ACHN (cell line): ENCODE measurements at places on chromosomes 7 and 10.

DNA sequence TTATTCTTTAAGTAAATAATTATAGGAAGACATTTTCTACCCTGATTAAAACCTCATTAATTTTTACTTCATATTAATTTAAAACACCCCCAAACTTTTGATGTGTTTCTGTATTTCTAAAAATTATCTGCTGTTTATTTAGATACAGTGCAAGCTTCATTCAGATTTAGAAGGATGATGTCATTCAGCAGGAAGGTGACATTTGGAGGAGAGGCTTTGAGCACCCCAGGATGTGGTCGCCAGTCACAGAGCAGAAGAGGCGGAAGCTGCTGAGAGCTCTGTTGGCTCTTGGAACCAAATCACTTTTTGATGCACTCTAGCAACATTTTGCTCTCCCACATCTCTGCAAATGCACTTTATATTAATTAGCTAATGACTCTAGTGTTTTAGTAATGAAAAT is 233.9 kb upstream of the CACNA2D1 start:
- DNase-seq = no peak

DNA sequence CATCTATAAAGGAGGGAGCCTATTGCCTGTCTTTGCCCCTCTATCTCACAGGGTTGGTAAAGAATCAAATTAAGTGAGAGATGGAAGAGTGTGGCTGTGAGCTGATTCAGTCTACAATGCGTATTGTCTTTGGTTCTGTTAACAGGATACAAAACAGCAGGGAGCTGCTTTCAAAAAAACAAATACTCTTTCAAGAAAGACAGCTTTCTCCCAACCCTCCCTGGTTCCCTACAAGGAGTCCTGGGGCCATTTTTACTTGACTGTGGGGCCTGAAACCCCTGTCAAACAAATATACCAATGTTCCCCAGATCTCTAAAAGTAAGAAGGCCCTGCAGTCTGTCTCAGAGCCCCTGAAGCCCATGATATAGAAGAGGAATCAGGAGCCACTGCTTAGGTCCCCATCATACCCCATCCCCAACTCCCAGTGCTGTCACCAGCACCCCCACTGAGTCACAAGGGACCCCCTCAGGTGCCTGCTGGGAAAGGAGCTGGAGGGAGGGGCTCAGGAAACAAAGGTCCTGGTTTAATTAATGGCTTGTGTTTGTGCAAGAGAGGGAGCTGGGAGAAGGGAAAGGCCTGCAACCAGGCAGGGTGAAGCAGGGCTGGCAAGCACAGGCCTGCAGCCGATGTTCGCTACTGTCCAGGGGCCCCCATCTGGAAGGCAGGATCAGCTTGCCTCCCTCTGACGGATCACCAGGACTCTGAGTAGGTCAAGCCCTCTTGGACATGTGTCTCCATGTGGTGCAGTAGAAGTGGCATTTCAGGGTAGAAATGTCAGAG is 182.0 kb upstream of the GHITM start:
- no peak for DNase-seq

- DNase-seq = no peak
Measured at GRCh38 chr7:157394246-157395191, 57.7 kb downstream of the DNAJB6 start.

DNA sequence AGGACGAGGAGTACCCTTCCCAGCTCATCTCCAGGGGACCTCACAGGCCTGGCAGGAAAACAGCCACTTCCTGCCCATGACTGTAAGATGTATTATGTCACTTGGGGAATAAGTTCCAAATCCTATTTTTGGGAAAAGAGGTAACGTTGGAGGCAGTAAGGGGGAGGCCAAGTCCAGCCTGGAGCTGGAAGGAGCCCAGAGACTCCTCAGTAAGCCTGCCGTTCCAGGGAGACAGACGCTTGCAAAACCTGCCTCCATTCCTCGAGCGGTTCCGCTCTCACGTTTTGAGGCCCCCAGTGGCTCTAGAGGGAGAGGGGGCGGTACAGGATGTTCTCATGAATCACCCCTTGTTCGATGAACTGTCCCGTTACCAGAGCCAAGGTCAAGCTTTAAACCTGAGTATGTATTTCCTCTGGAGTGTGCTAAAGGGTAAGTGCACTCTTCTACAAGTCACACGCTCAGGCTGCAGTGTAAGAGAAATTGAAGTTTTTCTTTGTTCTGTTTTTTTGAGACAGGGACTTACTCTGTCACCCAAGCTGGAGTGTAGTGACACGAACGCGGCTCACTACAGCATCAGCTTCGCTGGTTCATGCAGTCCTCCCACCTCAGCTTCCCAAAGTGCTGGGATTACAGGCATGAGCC is 45.5 kb upstream of the CYTH3 start:
- peak; percentile 64 for DNase-seq

DNA sequence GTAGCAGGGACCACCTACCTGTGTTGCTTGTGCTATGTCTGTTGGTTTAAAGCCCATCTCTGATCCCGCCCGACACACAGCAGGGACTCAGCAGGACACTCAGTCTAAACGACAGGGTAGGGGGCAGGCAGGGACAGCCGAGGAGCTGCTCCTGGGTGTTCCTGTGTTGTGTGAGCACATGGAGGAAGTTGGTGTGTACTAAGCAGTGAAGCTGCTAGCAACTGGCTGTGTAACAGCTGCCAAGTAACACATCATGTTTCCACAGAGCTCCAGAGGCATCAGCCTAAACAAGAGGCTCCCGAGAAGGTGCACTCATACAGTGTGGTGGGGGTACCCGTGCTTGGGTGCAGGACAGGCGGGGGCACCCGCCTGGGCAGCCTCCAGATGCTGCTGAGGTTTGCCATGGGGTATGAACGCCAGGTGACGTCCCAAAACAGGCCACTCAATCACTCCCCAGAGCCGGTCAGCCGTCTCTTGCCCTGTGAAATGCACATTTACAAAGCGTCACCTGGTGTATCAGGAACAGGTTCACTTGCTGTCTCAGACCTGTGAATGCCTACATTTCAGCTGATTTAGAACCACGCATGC is 59.6 kb downstream of the PTPRN2 start:
- no peak for DNase-seq

DNA sequence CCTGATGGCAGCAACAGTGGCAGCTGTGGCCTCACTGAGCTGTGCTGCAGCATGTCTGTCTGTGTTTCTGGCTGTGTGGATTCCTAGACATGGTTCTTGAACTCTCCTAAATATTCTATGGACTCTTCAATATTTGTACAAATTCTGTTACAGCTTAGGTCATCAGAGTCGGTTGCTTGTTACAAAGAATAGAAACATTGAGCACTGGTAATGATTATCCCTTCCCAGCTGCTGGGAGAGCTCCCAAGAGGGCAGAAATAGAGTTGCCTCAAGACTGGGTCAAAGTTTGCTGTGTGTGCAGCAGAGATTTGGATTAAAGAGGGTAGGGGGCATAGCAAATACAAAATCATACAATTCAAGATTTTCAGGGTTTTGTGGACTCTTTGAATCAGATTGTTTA is 337.1 kb upstream of the AKR1E2 start:
- DNase-seq = no peak

DNA sequence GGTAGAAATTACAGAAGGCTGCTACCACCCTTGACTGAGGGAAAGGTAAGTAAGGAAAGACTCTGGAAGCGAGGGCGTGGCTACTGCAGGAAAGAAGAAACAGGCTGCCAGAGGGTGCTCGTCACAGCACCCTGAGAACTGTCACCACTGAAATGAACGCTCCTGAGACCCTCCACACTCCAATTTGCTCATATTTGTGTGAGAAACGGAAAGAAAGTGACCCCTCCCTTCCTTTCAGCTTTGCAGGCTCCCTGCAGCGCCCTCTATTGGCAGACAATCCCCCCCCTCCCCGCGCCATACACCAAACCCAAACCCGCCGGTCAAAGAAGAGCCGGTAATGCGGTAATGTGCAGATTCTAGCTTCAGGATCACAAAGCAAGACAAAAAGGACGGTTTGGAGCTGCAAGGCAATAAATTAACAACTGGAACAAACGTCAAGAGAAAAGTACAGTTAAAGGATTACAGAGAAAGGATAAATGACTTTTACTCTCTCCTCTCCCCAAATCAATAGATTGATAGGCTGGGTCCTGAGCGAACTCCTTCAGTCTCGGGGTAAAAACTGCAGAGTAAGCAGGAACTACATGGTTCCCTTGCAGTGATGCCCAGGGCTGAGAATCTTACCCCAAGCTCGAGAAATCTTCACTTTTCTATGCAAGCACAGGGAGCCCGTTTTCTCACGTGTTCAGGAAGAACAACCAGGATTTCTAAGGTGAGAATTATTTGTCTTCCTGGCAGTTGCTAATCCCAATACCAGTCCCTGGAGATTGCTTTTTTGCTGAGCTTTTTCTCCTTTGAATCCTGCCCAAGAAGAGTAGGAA is 47.6 kb downstream of the STEAP1B start:
- DNase-seq = peak; percentile 67

- DNase-seq = no peak
Measured at GRCh38 chr10:14578060-14578952, 196.4 kb downstream of the FAM107B start.

GRCh38 chr10:120327675-120328074 is 129.4 kb upstream of the PLPP4 start:
- no peak for DNase-seq

DNA sequence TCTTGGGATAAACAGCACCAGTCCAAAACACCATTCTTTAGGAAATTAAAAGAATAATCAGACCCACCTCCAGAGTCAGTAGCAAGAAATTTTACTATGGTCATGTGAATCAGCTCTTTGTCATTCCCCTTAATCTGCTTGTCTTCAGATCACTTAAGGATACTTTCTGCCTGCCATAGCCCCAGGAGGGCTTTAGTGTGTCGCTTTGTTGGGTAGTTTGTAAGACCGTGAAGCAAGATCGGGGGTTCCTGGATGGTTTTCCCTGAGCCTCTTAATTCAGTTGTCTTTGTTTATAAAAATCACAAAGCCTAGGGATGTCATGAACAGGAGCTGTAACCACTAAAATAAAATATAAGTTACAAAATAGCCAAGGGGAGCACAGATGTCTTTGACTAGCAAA is 223.6 kb downstream of the RELN start:
- no peak for DNase-seq

- DNase-seq = peak; percentile 67
Measured at GRCh38 chr10:11823122-11823988, at the start of gene PROSER2. Gene PROSER2 (plus strand): TSS chr10:11823356. CDS start chr10:11852078, 28,722 bp downstream.

DNA sequence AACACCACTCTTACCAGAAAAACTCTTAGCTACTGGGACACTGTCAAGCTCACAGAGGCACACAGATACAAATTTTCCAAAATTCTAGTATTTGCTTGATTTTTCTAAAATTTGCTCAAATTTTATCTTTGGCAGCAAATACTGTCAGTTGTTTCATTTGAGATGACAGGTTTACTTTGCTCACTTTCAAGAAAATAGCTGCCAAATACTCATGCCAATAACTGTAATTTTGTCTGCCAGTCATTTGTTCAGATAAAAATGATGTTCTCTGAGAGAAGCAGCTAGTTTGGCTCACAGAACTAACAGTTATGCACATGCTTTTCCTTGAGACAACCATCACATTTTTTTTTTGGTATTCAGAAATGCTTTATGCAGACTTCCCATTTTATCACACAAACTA is 82.8 kb downstream of the LRRC18 start:
- no peak for DNase-seq

DNA sequence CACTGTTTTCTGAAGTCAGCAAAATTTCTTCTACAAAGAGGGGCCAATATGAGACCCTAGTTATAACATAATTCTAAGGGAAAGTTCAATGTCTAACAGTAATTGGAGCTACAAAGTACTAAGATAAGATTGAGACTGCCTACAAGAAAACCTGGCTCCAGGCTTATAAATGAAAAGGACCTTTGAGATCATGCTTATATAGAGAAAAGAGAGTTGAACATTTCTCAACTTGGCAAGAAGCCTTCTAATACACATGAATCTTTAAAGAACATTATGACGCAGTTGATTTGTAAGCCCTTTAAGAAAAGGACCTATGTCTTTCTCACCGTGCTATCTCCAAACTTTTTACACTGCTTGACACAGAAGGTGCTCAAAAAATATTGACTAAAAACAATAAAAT is 87.9 kb downstream of the TPK1 start:
- DNase-seq = no peak

DNA sequence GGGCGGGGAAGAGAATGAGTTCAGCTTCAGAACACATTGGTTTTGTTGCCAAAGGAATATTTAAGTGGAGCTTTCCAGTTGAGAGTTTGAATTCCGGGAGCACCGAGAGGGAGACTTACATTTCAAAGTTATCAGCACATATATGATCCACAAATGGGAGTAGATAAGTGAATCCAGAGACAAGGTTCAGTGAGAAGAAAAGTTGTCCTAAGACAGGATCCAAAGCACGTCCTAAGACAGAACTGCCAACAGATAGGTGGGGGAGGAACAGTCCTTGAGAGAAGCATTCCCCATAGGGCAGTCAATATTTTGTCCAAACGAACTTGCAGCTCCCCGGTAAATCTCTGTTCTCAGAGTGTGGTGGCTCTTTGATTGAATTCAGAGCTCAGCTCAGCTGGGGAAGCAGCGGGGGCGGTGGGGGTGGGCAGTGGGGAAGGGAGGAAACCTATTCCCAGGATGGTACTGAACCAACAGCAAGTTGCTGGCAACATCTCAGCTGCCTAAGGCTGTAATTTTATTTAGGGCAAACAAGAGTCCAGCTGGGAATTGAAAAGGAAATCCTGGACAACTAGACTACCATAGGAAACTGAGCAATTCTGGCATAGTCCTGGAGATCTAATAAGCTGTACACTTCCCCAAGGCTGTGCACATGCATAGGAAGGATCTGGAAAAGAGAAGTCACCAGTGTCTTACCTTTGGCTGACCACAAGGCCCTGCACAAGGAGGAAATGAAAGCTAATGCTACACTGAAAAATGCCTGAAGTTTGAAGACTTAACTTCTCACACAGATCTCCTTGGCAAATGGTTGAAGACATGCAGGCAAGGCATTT is 94.2 kb upstream of the CXCL12 start:
- DNase-seq = no peak

DNA sequence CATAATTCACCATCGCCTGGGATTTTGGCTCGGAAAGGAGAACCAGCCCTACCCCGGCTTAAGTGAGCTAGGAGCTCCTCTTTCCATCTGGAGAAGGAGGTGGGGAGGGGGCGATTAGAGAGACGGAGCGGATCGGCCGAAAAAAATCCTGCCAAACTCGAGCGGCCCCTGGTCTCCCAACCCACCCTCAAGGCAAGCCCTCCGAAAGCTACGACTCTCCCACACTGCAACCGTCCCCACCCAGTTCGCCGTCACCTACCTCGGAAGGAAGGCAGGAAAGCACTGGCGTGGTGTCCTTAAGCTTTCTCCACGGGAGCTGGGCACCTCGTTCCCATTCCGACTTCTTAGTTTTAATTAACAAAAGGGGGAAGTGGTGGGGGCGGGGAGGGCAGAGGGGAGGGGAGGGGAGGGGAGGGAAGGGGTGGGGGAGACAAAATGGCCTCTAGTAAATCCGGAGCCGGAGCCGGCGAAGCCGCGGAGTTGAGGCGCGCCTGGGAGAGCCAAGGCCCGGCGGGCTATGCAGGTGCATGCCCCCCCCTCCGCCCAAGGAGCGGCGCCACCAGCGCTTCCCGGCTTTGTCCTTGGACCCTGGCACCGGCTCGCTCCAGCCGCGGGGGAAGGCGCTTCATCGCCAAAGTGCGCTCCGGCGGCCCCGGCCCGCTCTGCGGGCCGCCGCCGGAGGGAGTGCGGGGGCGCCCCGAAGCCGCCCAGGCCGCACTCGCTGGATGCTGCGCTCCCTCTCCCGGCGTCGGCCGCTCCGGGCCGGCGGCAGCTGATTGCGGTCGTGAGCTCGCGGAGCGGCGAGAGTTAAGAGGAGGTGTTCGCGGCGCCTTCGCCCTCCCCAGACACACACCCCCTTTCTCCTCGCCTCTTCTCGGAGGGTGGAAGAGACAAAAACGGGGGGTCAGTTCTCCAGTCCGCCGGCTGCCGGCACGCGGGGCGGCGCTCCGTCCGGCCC is at the start of gene LRRC4:
Gene LRRC4 (minus strand): TSS at position 784 of the 958 bp plus-strand sequence. CDS start 797 bp downstream, outside the sequence.
- peak; percentile 60 for DNase-seq
